ENCODE measurements at places on chromosomes 1 and 21.

DNA sequence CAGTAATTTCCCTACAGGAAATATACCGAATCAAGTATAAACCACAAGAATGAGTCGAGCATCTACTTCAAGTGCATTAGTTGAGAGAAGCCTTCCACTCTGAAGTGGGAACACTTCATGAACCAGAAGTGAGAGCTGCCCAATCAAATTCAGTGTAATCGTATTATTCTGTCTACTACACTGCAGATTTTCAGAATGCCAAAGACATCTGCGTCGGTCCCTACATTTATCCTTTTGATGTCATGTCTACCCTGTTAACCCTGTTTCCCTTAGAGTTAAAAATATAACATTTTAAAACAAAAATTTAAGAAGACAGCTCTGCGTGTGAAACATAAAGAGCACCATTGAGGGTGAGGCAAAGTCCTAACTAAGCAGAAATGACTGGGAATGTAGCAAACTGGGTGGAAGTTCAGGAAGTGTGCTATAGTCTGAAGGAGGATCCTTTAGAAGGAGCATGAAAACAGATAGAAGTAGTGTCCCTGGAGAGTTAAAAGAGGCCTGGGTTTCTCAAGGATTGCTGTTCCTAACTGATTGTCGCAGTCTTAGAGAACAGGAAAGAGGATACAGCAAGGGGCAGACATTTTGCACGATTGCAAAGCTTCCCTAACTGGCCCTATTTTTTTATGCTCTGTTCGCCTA, 291.2 kb downstream of the PTPRC start:
- no peaks in the 10 kb centered on the region for H3K27me3 ChIP-seq
- peak overlapping the region; percentile 43 for H3K27ac ChIP-seq
- peak; percentile 84 for DNase-seq
- H3K36me3 ChIP-seq = no peaks in the 10 kb centered on the region

- no peaks in the 10 kb centered on the region for H3K36me3 ChIP-seq
- H3K27ac ChIP-seq = no peak overlapping the region
- no peaks in the 10 kb centered on the region for H3K27me3 ChIP-seq
- no peak overlapping the region for H3K4me3 ChIP-seq
Measured at GRCh38 chr1:232744847-232745246, 60.4 kb upstream of the MAP10 start.

DNA sequence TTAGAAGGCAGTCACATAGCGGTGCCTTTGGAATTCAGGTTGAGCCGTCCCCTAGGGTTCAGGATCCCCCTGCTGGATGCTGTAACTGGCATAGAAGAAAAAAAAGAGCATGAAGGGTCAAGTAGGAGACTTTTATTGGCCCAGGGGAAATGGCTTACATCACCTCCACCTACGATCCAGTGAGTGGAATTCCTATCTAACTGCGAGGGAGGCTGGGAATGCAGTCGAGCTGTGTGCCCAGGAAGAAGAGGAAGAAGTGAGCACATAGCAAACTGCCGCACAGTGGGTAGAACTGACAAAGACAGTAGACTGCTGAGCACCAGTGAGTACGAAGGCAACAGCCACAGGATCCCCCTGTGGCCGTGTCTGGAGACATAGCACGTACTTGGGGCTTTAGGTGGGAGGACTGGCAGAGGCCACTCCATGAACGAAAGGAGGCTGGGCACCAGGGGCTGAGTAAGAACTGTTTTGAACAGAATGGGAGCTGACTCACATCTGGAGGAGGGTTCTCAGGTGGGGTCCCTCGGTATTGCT, 79.2 kb downstream of the RNF220 start:
- peaks cover 37% of the 10 kb centered on the region for H3K4me1 ChIP-seq
- H3K27ac ChIP-seq = no peak overlapping the region
- H3K4me3 ChIP-seq = no peak overlapping the region
- no peaks in the 10 kb centered on the region for H3K27me3 ChIP-seq

GRCh38 chr1:32896451-32896850, 4.7 kb downstream of the TMEM54 start:
- H3K27ac ChIP-seq = no peak overlapping the region
- H3K4me3 ChIP-seq = no peak overlapping the region
- H3K36me3 ChIP-seq = no peaks in the 10 kb centered on the region
- H3K27me3 ChIP-seq = peaks cover 46% of the 10 kb centered on the region
- H3K4me1 ChIP-seq = peaks cover 4% of the 10 kb centered on the region

DNA sequence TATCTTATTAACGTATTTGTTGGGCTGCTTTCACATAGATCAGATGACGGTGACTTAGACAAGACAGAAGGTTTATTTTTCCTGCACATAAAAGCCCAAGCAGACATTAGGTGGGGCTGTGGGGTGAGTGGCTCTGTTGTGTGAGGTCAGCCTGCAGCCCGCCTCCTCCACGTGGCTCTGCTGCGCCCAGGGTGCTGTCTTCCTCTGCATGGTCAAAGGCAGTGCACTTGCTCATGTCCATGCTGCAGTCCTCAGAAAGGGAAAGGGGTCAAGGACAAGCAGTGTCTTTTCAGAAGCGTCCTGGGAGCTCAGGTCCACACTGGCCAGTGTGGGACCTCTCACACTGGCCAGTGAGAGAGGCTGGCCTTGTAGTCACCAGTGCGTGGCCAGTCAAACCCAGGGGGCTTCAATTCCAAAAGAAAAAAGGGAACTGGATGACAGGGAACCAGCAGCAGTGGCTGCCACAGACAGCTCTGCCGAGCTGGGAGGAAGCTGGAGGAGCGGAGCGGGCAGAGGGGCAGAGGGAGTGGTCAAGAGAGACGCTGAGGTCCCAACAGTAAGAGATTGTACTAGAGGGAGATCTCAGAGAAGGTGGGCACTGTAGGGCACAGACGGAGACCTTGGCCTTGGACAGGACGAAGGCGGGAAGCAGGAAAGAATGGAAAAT, 35.9 kb upstream of the SLC45A1 start:
- no peak overlapping the region for H3K27ac ChIP-seq
- DNase-seq = peak; percentile 27
- H3K27me3 ChIP-seq = no peaks in the 10 kb centered on the region
- peaks cover 20% of the 10 kb centered on the region for H3K4me1 ChIP-seq
- no peaks in the 10 kb centered on the region for H3K36me3 ChIP-seq

DNA sequence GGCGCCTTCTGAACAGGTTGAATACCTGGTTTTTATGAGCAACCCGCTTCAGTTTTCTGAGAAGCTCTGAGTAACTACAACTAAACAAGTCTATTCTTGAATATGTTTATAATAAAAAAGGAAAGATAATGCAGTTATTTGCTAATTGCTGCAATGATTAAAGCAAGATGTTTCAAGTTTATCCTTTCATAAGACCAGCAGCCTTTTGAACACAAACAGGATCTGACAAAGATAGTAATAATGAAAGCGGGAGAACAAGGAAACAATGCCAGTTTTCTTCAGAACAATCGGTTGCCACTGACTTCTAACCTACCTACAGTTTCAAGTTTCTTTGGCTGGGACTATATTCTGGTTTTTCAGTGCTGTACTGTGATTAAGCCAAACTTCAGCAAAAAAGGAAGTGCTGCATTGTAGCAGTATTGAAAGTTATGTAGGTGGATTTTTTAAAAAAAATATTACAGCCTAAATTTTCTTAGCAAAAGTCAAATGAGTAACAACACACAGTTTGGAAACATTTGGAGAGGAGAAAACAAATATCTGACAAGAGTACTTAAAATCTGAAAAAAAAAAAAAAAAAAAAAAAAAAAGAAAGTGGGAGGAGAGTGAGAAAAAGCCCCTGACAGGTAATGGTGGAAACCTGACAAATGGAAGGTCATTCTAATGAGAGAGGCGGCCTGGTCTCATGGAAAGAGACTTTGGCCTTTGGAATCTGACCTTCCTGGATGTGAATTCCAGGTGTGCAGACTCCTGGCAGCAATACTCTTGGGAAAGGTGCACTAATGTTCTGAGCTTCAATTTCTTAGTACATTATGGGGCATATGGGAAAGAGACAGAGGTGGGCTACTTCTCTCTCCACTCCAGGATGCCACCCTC, 11.4 kb downstream of the KCNJ15 start:
- H3K36me3 ChIP-seq = no peaks in the 10 kb centered on the region
- H3K27me3 ChIP-seq = no peaks in the 10 kb centered on the region
- peak overlapping the region; percentile 46 for H3K27ac ChIP-seq
- H3K4me1 ChIP-seq = peaks cover 89% of the 10 kb centered on the region

DNA sequence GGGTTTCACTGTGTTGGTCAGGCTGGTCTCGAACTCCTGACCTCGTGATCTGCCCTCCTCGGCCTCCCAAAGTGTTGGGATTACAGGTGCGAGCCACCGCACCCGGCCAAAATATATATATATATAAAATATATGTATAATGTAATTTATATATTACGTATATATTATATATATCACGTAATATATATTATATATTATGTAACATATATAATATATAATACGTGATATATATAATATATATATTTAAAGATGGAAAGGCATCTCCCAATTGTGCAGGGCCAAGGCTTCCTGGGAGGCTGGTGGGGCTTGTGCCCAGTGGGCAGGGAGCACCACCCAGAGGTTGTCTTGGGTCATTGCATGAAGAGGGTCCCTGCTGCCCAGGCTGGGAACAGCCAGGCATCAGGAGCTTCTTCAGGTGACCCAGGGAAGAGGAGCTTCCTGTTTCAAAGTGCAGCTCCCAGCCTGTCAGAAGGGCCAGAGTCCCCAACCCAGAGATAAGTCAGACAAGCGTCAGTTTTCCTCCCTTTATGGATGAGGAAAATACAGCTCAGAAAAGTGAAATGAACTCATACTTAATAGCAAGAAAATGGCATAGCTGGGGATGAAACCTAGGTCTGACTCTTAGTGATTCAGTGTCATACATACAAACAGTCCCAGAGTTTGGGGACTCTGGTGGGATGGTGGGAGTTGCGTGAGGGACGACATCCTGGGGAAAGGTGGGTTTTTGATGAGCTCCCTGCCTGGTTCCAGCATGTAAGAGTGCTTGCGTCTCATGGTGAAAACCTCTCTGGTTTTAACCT, 12.0 kb downstream of the UBE2Q1 start:
- no peak overlapping the region for H3K27ac ChIP-seq
- H3K4me1 ChIP-seq = peaks cover 3% of the 10 kb centered on the region
- no peaks in the 10 kb centered on the region for H3K27me3 ChIP-seq
- peaks cover 39% of the 10 kb centered on the region for H3K36me3 ChIP-seq
- peak; percentile 63 for DNase-seq

DNA sequence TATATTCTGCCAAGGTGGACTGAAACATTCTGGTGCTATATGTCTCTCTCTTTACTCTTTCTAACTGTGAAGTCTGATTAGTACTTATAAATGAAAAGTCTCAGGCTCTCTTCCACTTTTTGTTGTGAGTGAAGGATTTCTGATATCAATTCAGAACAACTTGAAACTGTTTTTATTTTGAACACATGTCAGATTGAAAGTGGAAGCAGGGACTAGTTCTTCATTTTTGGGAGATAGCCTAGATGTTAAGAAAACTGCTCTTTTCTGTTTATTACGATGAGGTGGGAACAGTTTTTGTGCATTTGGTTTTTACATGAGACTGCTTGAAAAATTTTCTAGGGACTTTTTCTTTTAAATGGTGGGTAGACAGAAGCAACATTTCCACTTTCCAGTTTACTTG, 14.5 kb upstream of the GBP3 start:
- peak overlapping the region; percentile 64 for H3K27ac ChIP-seq
- H3K36me3 ChIP-seq = no peaks in the 10 kb centered on the region
- no peak for DNase-seq

DNA sequence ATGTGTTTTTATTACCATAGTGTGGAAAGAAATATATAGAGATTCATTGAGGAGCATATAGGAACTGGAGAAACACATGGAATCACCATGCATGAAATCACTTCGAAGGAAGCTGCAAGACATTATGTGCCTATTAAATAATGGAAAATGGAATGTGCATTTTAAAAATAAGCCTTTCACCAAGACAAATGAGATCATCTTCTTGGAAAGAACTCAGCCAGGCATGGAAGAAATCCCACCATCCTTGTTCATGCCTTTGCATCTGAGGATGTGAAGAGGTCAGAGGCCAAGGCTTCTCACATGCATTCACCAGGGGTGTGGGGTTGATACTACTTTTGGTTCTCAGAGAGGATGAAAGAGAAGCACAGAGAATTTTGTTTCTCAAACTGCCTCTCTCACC, 50.0 kb downstream of the C1orf198 start:
- H3K36me3 ChIP-seq = no peaks in the 10 kb centered on the region
- no peak for DNase-seq
- no peaks in the 10 kb centered on the region for H3K27me3 ChIP-seq
- no peaks in the 10 kb centered on the region for H3K4me1 ChIP-seq
- H3K27ac ChIP-seq = no peak overlapping the region
- no peak overlapping the region for H3K4me3 ChIP-seq

DNA sequence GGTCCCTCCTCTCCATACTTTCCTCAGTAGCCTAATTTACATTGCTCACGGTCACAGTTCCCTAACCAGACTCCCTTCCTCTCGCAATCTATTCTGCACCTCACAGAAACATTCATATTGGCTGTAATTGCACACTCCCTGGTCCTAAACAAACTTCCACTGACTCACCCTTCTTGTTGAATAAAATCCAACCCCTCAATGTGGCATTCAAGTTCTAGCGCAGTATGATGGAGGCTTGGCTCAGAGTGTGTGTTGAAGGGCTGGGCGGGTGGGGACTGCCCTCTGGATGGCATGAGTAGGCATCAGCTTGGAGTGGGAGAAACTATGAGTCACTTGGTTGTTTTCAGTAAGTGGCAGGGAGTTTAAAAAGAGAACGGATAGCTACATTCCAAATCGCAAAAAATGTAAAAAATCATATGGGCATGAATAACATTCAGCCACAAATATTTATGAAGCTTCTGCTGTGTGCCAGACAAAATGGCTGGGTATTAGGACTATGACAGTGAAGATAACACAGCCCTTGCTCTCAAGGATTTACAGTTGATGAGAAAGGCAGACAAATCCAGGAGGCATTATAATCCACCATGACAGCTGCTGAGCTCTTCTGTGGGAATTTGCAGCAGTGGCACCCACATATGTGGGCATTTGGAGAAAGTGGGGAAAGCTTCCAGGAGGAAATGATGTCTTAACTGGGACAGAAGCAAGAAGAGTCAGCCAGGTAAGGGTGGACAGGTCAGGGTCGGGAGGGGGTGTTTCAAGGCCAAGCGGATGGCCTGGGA, 42.2 kb upstream of the LYST start:
- no peaks in the 10 kb centered on the region for H3K36me3 ChIP-seq
- DNase-seq = peak; percentile 52
- peaks cover 14% of the 10 kb centered on the region for H3K4me1 ChIP-seq
- H3K27ac ChIP-seq = peak overlapping the region; percentile 55

DNA sequence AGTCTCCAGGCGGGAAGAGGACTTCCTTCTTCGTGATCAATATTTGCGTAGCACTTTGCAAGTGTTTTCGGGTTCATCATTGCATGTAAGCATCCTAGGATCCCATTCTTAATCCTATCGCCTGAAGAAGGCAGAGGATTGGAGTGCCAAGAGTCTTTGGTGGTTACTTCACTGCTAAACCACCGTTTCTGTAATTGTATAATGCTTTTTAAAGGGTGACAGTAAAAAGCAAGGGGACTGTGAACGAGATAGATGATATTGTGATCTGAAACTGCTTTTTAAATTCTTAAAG, 345 bp upstream of the ALDH9A1 start:
- no peak for DNase-seq
- peak overlapping the region; percentile 93 for H3K27ac ChIP-seq
- H3K27me3 ChIP-seq = no peaks in the 10 kb centered on the region
- peaks cover 32% of the 10 kb centered on the region for H3K4me1 ChIP-seq
- H3K4me3 ChIP-seq = peak overlapping the region; percentile 89
- H3K36me3 ChIP-seq = no peaks in the 10 kb centered on the region

Data from CD14-positive monocyte (primary cell).